Bone marrow (tissue), 2 donors: ENCODE measurements at places on chromosomes 3 and 15.

DNA sequence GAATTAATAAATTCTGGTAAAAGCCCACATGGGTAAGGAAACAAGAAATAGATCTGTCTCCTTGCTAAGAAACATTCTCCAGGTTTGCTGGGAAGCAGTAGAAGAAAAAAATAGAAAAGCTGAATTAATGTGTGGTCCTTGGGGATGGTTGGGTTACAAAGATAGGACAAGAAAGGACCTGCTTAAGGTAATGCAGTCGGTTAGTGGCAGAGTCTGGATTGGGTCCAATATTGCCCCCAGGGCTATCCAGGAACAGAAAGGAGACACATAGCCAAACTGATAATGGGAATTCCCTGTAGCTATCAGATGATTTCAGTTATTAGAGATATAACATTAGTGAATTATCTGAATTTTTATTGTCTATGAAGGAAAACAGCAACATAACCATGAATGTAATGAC, 584.3 kb downstream of the ROBO1 start:
- DNase-seq: no peak

- no peak for DNase-seq
Measured at GRCh38 chr3:17040322-17040989, 155.7 kb downstream of the PLCL2 start.

GRCh38 chr15:56293495-56294292, 50.0 kb upstream of the RFX7 start:
- no peak for DNase-seq

DNA sequence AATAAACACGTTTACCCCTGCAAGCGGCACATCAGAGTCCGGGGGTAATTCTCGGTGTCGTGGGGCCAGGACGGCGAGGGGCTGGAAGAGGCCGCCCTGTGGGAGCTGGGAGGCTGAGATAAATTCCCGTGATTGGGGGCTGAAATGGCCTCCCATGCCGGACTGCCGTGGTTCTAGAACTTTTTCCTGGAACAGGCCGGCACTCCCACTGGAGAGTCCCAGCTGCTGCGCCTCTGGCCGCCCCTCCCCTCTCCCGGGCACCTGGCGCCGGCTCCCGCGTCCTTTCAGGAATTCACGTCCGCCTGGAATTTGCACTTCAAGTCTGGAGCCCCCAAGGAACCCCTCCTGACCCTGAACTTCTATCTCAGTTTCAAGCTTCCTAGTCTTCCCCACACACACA, 10.8 kb upstream of the LRRC2 start:
- DNase-seq: no peak

GRCh38 chr3:136989781-136990524, 32.2 kb downstream of the IL20RB start:
- DNase-seq: no peak

DNA sequence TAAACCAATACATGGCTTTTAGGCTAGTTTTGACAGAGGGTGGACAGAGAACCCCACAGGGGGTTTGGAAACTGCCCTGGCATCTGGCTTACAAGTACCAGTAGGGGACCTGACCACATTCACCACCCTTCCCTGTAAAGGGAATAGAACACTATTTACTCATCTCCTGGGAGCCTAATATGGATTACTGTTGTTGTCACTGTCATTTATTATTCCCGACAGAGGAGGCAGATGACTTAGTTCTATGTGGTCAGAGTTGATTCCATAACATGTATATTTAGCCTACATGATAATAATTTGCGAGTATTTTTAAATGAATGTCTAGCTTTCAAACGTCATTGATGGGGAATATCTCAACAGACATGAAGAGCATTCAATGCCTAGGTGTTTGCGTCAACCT, 15.9 kb downstream of the ZBTB38 start:
- no peak for DNase-seq

DNA sequence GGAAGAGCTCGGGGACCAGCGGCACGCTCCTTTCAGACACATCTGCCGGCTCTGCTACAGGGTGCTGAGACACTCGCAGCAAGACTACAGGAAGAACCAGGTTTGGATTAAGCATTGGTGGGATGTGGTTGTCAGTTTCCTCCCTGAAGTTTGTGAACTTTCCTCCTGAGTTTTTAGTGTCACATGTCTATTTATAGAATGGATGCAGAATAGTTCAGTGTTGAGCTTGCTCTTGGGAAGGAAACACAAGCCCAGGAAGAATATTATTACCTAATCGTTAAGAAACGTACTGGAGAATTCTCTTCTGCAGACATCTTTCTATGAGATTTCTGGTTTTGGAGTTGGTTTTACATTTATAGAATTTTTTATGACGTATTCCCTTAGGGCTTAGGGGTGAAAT, 172.0 kb downstream of the ITPR1 start:
- DNase-seq: no peak

GRCh38 chr15:51816611-51817010, 12.8 kb upstream of the TMOD3 start:
- no peak for DNase-seq

DNA sequence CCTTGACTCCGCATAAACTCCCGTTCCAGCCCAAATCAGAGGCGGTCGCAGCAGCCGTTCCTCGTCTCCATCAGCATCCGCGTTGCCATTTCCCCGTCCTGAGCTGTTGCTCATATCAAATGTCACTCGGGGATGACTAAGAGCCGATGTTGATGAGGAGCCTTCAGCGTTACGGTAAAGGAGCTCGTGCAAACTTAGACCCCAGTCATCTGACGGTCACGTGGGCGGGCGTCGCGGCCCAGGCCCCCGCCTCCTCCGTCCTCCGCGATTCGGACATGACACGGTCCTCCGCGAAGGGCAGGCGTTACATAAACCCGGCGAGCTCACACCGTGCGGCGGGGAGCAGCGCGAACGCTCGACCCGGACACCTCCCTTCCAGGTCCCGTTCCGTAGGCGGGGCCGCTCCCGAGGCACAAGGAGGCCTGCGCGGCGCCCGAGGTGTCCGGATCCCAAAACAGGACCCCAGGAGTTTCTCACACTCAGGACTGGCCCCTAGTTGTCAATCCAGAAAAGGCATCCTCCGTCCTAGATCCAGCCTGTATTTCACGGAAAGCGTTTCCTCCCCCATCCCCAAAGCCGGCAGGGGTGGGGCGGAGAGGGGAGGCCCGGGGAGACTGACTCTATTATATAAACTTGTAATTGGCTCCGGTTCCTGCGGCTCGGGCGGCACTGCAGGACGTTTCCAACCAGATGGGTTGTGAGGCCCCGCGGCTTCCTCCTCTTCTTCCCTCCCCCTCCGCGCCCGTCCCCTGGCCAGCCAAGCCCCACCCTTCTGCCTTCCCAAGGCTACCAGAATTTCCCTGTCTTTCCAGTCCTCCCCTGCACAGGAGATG, 100.0 kb upstream of the IGF1R start:
- no peak for DNase-seq

GRCh38 chr15:81284256-81285031, 39.5 kb downstream of the STARD5 start:
- DNase-seq: peak; percentile 15

GRCh38 chr15:88246666-88247446, 9.7 kb downstream of the NTRK3 start:
- DNase-seq: peak; percentile 48

- DNase-seq: no peak
Measured at GRCh38 chr3:70433091-70433490, 120.7 kb upstream of the MDFIC2 start.

GRCh38 chr3:12413721-12414255, 70.5 kb upstream of the TSEN2 start:
- DNase-seq: no peak

DNA sequence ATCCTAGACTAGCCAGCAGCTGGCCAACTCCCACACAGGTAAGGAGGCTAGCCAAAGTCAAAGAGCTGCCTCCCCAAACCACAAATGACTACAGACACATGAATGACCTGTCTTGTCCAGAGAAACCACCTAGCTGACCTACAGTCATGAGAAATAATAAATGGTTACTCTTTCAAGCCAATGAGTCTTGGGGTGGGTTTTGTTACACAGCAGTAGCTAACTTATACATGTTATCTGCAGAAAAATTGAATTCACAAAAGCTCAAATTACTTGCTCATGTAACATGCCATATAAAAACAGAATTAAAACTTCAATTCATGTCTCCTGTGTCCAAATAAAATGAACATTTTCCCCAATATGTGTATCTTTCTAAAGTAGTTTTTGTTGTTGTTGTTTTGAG, 307.4 kb upstream of the NR2F2 start:
- DNase-seq: no peak

- no peak for DNase-seq
Measured at GRCh38 chr3:127746400-127747057, 73.8 kb downstream of the ABTB1 start.

DNA sequence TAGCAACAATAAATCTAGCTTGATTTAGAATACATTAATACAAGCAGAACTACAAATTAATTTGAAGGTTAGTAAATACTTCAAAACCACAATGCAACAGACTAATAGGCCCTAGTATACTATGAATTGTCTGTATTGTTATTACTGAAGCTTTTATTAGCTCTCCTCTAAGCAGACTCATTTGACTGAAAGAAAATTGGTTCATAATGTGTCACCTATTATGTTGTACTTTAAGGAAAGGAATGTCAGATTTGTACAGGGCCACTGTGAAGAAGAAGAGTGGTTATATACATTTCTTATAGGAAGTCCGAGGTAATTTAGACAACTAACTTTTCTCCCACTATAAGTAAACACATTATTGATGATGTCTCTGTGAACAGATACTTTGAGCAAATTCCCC, 954.5 kb downstream of the ZPLD1 start:
- no peak for DNase-seq

- no peak for DNase-seq
Measured at GRCh38 chr3:33799202-33799551, 747 bp downstream of the PDCD6IP start.

- DNase-seq: no peak
Measured at GRCh38 chr15:34353627-34354026, 10.5 kb downstream of the NUTM1 start.

- no peak for DNase-seq
Measured at GRCh38 chr3:14242490-14243311, 64.1 kb downstream of the LSM3 start.
